ENCODE measurements at places on chromosomes 11 and 22.

DNA sequence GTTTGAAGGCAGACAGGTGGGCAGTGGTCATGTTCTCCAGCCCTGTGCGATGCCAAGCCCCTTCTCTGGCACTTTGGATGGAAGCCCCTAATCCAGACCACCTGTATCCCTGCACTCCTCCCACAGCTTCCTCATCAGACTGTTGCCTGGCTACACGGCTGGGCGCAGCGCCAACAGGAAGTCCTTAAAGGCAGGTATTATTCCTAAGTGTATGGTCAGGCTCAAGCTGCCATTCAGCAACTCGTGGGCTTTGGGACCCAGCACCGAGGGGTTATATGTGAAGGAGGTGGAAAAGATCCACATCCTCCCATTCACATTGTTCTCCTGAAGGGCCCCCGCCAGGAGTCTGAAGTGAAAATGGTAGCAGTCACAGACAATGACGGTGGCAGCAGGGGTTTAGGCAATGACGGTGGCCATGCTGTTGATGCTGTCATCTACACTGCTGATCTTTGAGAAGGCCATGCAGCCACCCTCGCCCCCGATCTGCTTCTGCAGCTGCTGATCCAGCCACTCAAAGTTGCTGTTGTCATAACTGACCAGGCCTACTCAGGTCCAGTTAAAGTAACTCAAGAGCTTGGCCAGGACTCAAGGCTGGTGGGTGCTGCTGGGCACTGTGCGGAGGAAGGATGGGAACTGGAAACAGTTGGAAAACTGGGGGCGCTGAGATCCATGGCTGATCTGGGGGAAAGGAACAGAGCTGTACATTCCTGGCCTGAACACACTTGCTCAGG, 27.7 kb downstream of the OR6Q1 start:
- DNase-seq, result no peak

- peak; percentile 69 for DNase-seq
Measured at GRCh38 chr22:43993072-43993760, 30.9 kb upstream of the PARVB start.

- peak; percentile 74 for DNase-seq
Measured at GRCh38 chr11:88016392-88017170, 158.7 kb downstream of the RAB38 start.

DNA sequence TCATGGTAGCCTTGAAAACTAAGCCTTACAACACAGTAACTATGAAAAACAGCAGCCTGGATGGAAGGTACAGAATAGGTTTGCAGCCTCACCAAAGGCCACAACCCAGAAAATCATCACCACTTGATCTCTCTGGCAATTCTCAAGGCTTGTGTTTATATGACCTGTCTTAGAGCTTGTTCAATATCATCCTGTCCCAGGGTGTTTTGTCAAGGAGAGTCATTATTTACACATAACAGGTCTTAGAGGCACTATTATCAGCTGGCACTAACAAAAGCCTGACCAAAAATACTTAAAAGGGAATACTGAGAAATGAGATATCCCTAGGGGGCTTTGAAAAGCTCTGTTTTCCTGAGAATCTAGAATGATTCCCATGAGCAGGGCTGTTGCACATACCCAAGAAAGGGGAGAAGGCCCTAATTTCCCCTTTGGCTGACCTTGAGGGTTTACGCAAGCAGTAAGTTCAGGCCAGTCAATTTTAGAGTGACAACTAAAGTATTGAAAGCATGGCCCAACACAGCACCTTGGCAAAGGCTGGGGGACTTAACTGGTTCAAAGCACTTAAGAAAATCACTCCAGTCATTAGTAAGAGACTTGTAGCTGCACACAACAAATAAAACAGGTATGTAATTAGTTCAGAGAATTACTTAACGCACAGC, 7.9 kb downstream of the SC5D start:
- no peak for DNase-seq

DNA sequence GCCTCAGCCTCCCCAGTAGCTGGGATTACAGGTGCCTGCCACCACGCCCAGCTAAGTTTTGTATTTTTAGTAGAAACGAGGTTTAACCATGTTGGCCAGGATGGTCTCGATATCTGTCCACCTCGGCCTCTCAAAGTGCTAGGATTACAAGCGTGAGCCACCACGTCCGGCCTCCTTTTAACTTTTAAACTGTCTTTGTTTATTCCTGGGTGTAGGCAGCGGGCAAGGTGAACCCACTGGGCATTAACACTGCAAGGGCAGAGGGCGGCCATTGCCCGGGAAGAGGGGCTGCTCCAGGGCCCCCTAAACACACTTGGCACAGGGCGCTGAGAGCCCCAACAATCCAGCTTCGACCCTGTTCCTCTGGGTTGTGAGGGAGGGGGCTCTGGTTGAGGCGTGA, 693.6 kb downstream of the BRD1 start:
- no peak for DNase-seq

DNA sequence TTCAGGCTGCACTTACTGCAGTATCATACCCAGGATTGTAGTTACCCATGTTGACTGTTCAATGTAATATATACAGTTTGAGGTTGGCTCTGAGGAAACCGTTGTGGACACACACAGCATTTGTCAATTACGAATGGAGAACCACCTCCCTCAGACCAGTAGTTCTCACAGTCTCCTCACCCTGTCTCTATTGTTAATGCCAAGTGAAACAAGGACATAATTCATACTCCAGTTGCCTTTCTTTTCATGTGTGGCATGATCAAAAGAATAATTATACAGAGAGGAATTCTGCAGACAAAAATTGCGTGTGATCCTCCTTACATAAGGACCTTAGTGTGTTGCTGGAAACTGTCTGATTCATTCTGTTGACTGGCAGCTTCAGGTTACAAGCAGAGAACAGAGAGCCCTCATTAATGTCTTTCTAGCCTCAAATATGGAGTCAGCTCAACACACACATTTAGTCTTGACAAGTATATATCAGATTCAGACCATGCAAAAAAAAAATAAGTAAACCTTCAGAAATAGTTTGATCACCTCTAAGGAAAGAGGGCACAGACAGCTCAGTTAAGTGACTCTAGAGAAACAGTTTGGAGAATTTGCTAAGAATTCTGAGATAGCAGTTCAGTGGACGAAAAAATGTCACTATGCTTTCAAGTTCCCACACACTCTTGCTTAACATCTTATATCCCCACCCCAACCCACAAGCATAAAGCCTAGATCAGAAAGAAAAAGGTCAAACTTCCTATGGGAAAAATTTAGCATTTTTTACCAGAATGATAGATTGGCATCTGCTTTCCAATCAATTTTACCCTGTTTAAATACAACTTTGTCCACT, 96.1 kb downstream of the MAML2 start:
- DNase-seq, result no peak

GRCh38 chr11:33437529-33437928, 180.3 kb downstream of the HIPK3 start:
- no peak for DNase-seq

DNA sequence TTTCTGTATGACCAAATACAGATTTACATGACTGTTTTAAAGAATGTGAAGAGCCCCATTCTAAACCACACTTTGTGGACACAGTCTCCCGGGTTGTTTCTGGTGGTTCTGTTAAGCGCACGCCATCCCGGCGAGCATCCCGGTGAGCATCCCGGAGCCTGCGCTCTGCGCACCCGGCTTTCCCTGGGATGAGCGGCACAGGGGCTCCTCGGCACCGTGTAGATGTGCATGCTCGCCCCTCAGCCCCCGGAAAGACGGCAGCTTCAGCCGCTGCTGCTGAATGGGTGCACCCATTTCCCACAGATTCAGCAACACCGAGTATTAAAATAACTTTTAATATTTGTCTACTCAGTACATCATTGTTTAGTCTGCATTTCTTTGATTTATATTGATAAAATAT, 36.0 kb downstream of the GLB1L2 start:
- DNase-seq, result no peak

All from femur (tissue), 1 donor.